Small intestine (tissue), 16 donors: ENCODE measurements at places on chromosomes 5 and 9. TPM values are rescaled to one million over a fixed set of nuclear protein-coding genes. Genes with fewer than 3 reads are reported as not detected.

MARCOL gene
- not detected for polyA plus RNA-seq

ZNF300 gene
- polyA plus RNA-seq: 0.54 TPM

ZBED3 gene
- 17.5 TPM for polyA plus RNA-seq

MRPS2 gene
- polyA plus RNA-seq: 32.4 TPM

RALGPS1 gene
- 16.6 TPM for polyA plus RNA-seq

TMOD1 gene
- polyA plus RNA-seq: 1.4 TPM

RNF183 gene
- polyA plus RNA-seq: 0.62 TPM

DNA sequence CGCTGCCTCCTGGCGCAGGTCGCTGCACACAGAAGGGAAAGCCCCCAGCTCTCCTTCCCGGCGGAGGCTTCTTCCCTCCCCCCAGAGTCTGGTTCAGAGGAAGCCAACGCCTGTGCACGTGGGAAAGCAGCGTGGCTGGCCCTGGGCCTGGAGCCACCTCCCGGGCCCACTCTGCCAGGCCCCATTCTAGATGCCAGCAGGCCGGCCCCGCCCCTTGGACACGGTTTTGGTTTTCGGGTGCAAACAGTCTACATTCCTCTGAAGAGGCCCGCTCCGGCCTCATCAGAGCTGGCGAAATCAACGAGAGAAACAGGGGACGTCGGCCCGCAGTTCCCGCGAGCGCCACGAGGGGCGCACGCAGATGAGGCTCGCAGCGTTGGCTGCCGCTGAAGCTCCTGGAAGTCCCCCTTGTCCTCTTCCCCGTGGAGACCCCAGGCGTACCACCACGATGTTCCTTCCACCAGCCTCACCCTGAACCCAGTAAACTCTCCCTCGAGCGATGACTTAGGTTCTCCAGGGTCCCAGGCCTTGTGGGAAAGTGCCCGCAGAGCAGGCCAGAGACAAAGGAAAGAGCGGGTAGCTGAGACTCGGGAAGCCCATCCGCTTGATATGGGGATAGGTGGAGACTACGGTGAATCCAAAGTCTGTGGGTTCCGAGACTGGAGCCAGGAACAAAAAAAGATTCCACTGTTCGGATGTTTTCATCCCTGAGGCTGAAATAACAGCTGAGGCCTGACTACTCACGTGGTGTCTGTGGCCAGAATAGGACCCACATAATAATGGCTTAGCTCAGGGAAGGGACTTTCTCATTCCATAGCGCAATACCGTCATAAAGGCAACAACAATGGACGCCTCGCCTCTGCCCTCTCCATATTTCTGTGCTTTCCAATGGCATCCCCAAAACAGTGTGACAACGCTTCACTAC is 64.2 kb downstream of the KLF4 start:
- DNase-seq: peak; percentile 85

GRCh38 chr9:33161011-33161588 is 6.0 kb downstream of the B4GALT1 start:
- peak; percentile 65 for DNase-seq

GRCh38 chr9:115289757-115290208 is 171.8 kb upstream of the TNC start:
- DNase-seq: peak; percentile 20

DNA sequence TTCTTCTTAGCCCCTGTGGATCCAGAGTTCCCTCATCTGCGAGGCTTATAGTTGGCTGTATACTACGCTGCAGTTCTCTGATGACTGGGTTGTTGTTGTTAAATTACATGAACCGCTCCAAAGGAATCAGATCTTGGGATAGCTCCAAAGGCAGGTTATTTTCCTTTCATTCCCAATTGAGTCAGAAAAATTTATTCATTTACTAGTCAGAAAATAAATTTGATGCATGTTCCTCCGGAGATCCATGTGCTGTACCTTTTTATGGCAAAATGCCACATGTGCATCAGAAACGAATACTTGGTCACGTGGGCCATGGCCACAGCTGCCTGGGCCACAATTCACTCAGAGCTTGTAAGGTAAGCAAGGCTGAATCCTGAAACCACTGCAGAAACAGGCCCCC is 304.0 kb downstream of the NR2F1-AS1 start:
- no peak for DNase-seq

DNA sequence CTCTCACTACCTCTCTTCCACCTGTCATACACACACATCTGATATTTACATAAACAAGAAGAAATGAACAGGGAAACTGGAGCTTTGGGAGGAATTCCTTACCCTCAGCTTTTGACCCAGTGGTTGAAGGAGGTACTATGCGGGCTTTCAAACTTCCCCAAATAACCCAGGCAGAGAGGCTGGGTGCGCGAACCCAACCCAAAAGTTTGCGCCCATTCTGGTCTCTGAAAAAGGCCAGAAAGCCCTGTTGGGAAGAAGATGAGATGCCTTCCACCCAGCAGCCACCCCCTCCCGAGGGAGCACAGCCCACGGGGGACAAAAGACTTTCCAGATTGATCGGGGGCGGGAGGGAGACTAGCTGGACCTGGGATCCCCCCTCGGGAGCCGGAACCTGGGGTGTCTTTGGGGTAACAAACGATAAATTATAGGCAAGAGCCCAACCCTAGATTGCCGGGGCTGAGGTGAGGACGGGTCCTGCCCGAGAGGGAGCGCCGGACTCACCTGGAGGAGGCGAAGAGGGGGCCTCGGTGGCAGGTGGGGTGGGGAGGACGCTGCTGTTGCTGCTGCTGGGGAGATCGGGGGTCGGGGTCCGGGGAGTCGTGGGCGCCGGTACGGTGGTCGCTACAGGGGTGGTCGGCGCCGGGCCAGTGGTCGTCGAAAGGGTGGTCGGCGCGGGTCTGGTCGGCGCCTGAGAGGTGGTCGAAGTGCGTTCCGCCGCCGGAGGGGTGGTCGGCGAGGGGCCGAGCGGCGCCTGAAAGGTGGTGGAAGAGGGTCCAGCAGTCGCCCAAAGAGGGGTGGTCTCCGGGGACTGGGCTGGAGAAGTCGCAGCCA is 798 bp downstream of the MEGF9 start:
- peak; percentile 29 for DNase-seq

DNA sequence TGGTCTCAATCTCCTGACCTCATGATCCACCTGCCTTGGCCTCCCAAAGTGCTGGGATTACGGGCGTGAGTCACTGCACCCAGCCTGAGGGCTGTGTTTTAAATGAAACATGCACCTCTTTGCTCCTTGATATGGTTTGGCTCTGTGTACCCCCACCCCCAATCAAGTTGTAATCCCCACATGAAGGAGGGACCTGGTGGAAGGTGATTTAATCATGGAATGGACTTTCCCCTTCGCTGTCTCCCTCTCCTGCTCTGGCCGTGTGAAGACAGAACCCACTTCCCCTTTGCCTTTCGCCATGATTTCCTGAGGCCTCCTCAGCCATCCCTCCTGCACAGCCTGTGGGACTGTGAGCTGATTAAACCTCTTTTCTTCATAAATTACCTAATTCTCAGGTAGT is 12.5 kb upstream of the NOTCH1 start:
- DNase-seq: no peak

- DNase-seq: no peak
These were observed 60.5 kb upstream of the C9orf72 start for GRCh38 chr9:27633764-27634163.

DNA sequence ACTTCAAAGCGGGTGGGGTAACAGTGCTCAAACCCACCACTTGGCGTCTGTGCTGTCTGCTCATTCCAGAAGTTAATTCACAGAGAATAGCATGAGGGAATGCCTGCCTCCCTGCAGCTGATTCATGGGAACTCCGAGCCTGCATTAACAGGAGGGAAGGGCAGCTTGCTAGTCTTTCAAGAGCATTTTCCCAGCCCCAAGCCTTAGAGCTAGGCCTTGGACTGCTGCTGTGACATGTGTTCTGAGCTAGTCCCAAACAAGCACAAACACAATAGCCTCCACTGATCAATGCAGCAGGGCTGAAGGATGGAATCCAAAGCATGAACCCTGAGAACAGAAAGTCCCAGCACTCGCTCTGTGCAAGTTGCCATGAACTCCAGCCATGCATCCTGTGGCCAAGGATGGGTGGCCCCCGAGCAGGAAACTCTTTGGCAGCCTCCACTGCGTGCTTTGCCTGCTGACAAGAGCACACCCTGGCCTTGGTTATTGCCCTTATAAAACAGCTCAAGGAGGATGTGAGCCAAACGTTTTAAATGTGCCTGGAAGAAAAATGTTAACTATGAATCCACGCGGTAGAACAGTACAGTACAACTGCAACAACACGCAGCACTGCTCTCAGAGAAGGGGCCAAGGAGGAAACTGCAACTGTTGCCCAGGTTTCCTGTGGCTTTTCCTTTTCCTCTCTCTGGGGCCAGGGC is 653.1 kb upstream of the KLF4 start:
- DNase-seq: peak; percentile 73

DNA sequence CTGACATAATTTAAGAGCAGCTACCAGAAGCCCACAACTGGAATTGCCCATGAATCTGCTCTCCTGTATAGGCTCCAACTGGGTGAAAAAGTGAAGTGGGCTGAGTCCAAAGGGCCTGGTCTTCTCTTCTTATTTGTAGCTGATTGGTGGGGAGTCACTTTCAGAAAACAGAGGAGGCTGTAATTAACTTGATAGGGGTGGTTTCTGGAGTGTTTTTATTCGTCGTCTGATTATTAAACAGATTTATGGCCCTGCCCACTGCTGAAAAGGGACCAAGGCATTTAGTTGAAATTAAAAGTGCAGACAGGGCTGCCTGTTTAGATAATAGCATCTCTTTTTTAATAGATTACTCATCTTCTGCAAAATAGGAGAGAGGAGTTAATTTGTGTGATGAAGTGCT is 81.0 kb upstream of the SAP30L start:
- no peak for DNase-seq

GRCh38 chr5:142724821-142725220 is 38.9 kb upstream of the FGF1 start:
- DNase-seq: no peak

DNA sequence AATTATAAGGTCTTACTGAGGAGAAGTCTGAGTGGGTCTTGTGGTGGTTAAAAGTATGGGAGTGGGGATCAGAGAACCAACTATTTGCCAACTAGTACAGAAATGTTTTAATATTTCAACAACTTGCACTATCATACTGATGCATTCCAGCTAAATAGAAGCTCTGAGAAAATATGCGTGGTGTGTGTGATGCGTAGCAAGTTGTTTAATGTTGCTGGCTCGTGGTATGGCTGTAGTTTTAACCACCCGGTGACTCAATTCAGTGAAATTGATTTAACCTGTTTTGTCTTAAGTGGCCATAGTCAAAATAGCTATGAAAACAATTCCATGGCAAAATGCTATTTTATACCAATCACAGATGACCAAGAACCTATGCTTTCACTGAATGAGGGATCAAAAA is 176.5 kb upstream of the SLC24A2 start:
- no peak for DNase-seq

DNA sequence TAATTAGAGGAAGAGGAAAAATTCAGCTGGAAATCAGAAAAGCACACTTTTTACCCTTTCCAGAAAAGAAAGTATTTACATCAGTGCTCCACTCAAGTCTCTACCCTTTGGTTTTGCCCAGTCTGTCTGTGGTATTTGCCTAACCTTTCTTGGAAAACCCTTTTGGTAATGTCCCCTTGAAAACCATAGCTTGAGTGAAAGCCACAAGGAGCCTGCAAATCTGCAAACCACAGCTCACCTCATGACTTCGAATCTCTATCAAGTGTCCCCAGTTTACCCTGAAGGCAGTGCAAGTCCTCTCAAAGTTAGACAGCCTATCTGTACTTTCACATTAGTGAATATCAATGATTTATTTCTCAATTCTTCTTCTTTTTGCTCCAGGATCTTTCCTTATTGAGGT is 162.1 kb upstream of the TSLP start:
- DNase-seq: no peak

- DNase-seq: no peak
These were observed 593.4 kb upstream of the RGMB start for GRCh38 chr5:98179791-98180755.

DNA sequence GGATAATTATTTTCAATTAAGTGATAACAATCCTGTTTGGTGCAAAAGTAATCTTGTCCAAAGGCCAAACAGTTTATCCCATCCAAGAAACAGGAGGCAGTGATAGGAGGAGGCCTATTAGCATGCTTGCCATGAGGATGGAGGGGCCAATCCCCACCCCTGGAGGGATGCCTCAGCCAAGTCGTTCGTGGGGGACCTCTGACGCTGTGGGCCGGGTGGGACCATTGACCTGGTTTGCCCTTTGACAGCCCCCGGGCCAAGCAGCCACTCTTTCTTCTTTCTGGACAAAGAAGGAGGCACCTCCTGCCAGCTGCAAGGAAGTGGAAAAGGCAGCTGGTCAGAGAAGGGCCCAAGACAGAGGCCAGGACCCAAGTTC is 39.5 kb upstream of the GRHPR start:
- no peak for DNase-seq

- DNase-seq: no peak
These were observed 27.0 kb downstream of the TCF7 start for GRCh38 chr5:134141331-134142050.

GRCh38 chr9:37963936-37964739 is 60.2 kb upstream of the SLC25A51 start:
- peak; percentile 93 for DNase-seq

DNA sequence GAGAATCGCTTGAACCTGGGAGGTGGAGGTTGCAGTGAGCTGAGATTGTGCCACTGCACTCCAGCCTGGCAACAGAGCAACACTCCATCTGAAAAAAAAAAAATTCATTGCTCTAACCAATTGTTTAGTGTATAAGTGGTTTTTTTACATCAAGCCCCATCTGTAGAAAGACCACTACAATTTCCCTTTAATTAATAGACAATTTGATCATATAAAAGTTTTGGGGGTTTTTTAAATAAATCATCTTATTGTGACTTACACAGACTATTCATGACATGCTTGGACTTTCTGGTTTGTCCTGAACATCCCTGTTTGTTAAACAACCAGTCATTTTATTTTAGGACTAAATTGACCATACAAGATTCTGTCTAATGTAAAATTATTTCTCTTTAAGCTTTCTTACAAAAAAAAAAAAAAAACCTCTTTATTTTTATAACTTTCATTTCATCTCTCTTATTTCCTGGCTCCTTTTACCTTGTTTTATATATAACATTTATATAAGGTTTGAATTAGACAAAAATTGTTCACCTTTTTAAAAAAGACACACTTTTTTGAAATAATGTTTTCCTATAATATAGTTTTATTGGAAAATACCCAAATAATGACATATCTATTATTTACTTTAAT is 9.8 kb upstream of the FANCC start:
- no peak for DNase-seq

DNA sequence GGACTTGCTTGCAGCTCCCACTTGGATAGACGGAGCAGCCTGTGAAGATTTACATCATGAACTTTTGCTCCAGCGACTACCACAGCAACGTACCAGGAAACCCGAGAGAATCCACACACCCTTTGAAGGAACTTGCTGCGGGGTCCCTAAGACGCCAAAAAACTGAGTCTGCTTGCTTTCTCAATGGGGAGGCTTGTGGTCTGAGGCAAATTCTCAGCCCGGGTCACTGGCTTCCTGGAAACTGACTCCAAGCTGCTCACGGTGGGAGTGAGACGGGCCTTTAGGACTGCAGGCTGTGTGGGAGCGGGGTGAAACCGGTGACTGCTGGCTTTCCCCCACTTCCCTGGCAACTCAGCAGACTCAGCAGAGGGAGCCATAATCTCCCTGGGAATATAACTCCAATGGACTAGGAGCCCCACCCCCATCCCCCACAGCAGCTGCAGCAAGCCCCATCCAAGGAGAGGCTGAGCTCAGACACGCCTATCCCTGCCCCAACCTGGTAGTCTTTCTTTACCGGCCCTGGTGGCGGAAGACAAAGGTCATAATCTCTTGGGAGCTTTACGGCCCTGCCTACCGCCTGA is 466.0 kb downstream of the CAAP1 start:
- DNase-seq: no peak

GRCh38 chr9:133669182-133669801 is 33.1 kb downstream of the DBH start:
- no peak for DNase-seq
